ENCODE measurements at places on chromosomes 4 and X.

- no peak for DNase-seq
These were observed 57.2 kb downstream of the FNIP2 start for GRCh38 chr4:158826057-158826456.

DNA sequence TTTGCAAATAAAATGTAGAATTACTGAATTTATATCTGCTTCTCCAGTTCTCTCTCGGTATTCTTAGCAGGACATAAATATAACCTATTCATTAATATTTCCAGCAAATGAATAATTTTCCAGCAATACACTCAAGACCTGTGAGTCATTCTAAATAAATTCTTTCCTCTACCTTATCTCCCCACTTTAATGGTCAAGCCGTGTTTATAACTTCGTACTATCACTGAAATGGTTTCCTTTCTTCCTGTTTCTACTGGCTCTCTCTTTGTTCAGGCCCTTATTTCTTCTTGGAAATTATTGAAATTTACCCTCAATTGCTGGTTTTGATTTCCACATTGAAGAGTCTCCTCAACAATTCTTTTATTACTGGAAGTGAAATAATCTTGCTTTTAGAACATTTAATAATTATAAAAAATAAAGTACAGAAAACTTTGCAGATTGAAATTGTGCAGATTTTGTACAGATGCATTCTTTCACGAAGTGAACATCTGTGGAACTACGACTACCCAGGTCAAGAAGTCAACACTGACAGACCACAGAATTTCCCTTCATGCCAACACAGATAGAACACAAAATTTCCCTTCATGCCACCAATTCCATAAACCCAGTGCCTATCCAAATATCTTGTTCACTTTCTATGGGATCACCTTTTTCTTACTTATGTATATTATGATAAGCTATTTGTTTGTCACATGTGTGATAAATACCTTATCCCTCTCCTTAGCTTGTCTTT lies 205.7 kb downstream of the FAT4 start:
- DNase-seq: no peak

DNA sequence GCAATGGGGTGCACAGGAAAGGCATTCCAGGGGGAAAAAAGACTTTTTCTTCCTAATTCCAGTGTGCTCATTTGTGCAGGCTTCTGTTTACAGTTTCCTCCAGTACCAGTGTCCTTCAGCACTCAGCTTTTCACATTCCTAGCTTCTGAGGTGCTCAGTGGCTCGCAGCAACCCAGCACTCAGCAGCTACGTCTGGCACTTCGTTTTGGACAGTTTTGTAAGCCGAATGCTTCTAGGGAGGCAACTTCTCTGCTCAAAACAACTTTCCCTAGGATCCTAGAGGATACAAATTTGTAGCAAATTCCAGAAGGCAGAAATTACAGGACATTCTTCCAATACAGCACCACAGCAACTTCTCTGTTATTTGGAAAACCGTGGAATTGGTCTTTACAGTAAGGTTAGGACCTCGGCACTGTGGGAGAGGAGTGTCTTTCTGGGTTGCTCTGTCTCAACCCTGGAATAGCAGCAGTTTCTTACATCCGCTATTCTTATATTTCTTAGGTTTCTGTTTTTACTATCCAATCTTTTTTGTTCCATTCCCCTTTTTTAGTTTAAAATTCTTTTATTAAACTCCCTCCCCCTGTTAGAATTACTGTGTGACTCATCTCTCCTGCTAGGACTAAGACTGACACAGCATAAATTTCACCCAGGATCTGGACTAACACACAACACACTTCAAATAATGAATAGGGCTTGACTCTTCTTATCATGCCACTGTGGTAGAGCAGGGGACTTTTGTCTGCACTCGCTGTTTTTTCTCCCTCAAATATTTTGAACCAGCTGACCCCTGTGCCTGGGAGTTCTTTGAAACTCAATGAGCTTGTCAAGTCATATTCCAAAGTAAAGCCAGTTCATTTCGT lies 1314.7 kb downstream of the FSTL5 start:
- DNase-seq: no peak

DNA sequence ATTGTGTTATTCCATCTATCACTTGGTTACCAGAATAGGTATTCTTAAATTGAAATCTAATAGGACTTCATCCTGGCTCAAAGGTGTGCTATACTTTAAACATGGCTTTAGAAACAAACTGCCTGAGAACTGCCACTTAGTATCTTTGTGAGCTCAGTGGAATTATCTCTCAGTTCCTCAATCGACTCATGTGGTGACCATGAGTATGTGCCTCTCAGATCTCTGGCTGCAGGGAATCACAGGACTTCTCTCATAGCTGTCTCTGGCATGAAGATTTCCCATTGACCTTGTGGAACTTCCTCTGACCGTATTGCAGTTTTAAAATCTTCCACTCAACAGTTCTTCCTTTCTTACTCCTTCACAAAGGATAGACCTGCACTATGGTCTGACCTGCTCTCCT lies 681.9 kb upstream of the BOD1L1 start:
- no peak for DNase-seq

DNA sequence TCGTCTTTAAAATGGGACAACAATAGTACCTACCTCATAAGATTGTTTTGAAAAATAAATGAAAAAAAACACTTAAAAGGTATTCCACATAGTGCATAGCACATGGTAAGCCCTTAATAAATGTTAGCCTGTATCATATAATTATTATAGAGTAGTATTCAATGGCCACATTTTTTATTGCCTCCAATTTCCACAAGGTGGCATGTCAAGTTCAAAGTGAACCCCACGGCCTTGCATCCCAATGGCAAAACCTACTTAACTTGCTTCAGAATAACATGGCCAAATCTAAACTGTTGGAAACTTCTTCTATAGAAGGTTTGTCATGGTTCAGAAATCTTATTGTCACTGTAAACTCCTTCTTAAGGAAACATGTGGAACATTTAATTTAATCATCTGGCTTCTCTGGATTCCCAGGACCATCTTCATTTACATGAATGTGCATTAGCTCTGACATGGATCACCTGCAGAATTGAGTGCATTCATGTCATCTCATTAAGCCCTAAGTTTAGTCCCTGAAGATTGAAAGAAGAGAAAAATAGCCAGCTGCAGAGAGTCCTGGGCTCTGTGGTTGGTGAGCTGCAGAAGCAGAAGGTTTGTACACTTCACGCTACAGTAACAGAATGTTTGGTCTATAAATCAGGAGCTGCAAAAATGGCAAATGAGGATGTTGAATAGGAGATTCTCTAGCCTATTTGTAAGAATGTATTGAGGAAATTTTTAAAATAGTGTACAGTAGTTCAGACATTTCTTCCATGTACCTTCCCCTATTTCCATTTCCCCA lies 61.0 kb downstream of the ANXA3 start:
- DNase-seq: no peak

DNA sequence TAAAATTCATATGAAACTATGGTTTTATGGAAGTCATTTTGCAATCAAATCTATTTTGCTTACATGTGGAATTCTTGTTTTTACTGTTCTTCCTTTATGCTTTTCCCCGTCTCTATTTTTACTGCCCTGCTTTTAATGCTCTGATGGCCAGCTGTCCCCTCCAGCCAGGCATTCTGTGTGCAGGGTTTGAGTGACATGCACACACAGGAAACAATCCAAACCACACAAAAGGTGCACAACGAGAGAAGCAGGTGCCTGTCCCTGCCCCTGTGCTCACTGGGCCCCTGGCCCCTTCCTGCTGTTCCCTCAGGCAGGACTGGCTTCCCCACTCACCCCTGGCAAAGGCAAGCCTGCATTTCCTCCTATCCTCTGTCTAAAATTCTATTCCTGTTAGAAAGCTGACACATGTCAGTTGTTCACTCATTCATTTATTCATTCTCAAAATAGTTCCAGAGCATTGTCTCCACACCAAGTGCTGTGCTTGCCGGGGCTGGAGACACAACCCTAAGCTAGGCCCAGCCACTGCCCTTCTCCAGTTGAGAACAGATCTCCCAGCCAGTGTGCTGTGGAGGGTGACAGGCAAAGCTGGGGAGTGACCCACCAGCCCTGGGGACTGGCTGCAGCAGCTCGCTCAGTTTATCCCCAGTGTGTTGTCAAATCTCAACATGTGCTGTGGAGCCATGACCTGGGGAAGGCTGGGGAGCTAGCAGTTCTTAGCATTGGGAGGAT lies 346.3 kb downstream of the FBXW7 start:
- no peak for DNase-seq

GRCh38 chr4:141028024-141028529 lies 105.2 kb downstream of the RNF150 start:
- no peak for DNase-seq

GRCh38 chr4:77001907-77002306 lies 52.4 kb downstream of the SEPTIN11 start:
- DNase-seq: no peak

DNA sequence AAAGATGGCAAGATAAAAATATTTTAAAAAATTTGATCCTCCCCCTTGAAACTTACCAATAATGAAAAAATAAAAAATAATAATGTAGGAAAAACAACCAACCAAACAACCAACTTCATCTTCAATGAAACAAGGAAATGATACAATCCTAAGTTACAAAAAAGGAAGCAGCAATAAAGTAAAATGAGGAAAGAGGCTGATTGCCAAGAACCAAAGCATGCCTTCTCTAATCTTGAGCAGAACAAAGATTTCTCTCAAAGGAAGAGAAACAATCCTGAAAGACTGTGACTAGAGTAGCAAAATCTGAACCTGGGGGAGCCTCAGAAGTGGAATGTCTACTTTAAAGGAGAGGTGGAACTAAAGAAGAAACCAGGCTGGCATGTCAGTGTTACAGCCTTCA lies 10.9 kb upstream of the WDFY3 start:
- no peak for DNase-seq

DNA sequence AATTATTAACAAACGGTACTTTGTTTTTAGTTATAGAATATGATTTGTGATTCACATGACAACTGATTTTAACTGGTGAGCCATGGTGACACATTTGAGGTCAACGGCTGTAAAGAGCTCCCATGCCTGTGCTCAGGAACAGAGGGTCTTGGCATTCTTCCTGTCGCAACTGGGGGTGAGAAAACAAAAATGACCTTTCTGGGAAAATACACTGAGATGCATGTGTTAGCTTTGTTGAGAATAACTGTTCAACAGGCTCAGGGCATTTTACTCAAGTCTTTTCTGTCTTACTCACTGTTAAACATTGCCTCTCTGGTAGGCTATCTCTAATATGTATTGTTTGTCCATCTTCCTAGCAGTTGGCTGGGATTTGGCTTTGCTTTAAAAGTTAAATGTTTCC lies 57.1 kb upstream of the HPGD start:
- DNase-seq: no peak

GRCh38 chr4:139208404-139208945 lies 31.5 kb upstream of the ELF2 start:
- no peak for DNase-seq

- peak; percentile 36 for DNase-seq
These were observed 882 bp downstream of the MRFAP1 start for GRCh38 chr4:6641164-6641970.
